RWPE2 (cell line): ENCODE measurements at places on chromosomes 12 and 14.

GRCh38 chr14:90695997-90696660 is 120.1 kb downstream of the TTC7B start:
- no peaks in the 10 kb centered on the region for H3K36me3 ChIP-seq
- no peak overlapping the region for H3K27ac ChIP-seq
- no peaks in the 10 kb centered on the region for H3K27me3 ChIP-seq
- DNase-seq = no peak
- H3K4me1 ChIP-seq = no peaks in the 10 kb centered on the region

- H3K4me3 ChIP-seq = no peak overlapping the region
- no peaks in the 10 kb centered on the region for H3K4me1 ChIP-seq
- DNase-seq = no peak
- no peaks in the 10 kb centered on the region for H3K36me3 ChIP-seq
Measured at GRCh38 chr14:70096866-70097265, 91.9 kb downstream of the SLC8A3 start.

DNA sequence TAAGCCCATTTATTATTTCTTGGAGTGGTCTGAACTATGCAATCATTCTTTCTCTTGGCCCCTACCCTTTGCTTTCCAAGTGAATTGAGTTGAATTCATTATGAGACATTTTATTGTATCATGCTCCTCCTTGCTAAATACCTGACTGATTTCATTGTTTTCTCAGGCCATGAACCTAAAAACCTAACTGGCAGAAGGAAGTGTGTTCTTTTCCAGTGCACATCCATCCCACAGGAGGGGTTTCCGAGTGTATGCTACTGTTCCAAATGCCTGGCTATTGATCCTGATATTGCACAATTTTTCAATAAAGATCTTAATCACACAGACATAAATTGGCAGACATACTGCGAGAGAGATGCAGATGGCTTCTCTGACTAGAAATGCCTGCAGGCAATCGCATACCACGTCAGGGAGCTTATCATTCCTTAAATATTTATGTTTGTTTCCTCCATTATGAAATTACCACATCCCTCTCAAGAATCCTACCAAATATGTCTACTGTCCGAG is 162.2 kb upstream of the EGLN3 start:
- H3K4me3 ChIP-seq = no peak overlapping the region
- H3K27ac ChIP-seq = peak overlapping the region; percentile 83
- no peaks in the 10 kb centered on the region for H3K27me3 ChIP-seq
- H3K36me3 ChIP-seq = no peaks in the 10 kb centered on the region
- peaks cover 21% of the 10 kb centered on the region for H3K4me1 ChIP-seq

- DNase-seq = peak; percentile 94
- H3K4me1 ChIP-seq = peaks cover 13% of the 10 kb centered on the region
- H3K36me3 ChIP-seq = peaks cover 52% of the 10 kb centered on the region
Measured at GRCh38 chr12:123519141-123520001, 14.1 kb downstream of the RILPL1 start.

DNA sequence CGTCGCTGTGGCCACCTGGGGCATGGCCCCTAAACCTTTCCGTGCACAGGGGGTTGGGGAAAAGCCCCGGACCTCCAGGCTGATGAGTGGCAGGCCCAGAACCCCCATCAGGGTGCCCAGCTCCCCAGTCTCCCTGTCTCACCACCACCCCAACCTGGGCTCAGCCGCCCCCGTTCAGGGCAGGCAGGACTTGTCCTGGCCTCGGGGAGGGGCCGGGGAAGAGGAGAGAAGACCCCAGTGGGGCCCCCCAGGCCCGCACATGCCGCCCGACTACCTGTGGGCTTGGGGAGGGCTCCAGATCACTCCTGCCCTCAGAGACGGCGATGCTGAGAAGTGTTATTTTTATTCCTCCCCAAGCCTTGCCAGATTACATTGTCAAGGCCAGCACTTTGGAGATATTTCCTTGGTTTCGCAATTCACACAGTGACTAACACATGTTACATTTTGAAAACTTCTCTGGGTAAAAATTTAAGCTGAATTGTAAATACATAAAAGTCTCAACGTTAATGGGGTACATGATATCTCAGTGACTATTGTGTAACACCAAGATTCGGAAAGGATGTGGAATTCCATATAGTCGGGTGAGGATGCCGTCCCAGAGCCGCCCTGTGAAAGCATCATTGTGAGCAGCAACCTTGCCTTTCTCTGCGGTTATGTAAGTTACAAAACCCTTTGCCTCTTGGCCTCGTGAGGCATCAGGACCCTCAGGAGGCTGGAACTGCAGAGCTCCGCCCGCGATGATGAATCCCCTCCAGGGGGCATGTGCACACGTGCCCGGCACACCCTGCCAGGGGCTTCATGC is 85.6 kb upstream of the DIO3 start:
- H3K4me1 ChIP-seq = peaks cover 42% of the 10 kb centered on the region
- no peaks in the 10 kb centered on the region for H3K27me3 ChIP-seq
- peak; percentile 83 for DNase-seq
- peak overlapping the region; percentile 23 for H3K4me3 ChIP-seq

DNA sequence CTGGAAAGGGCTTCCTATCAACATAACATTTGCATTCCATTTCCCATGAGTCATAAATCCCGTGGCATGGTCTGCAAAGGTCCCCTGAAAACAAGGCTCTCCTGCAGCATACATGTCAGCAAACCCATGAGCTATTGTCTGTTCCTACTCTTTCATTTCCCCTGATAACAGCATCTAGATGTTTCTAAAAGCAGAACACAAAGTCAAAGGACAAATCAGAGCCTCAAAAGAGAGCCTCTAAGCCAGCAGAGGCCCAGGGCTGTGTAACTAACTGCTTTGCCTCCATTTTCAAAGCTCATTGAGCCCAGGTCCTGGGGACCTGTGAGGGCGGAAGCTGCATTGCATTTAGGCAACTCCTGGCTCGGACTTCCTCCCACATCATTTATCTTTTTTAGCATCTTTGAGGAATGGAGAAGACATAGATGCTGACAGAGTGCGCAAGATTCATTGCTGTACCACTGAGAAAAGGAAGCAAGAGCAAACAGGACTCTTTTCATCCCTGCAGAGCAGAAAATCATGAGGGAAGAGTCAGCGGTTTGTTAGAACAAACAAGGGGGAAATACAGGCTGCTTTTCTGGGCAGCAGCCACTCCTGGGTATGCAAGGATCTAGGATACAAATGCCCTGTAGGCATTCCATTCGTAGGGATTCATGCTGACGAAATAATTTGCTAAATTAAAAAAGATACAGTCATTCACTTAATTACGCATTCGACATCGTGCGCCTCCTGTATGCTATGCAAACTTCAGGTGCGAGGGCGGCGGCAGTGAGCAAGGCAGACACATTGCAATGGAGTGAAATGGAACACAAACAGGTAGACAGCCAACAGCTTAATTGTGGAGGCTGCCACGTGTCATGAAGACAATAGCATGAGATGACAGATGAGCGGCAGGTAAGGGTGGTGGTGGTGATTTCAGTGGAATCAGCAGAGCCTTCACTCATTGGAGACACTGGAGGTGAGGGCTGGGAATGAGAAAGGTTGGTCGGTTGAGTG is 131.0 kb downstream of the TMEM132D start:
- H3K36me3 ChIP-seq = no peaks in the 10 kb centered on the region
- DNase-seq = no peak
- no peak overlapping the region for H3K4me3 ChIP-seq
- H3K27ac ChIP-seq = no peak overlapping the region
- no peaks in the 10 kb centered on the region for H3K27me3 ChIP-seq

- no peaks in the 10 kb centered on the region for H3K27me3 ChIP-seq
- DNase-seq = no peak
- no peak overlapping the region for H3K4me3 ChIP-seq
- H3K27ac ChIP-seq = no peak overlapping the region
- H3K36me3 ChIP-seq = peaks cover 62% of the 10 kb centered on the region
Measured at GRCh38 chr12:107734139-107734538, 26.8 kb downstream of the PRDM4 start.

DNA sequence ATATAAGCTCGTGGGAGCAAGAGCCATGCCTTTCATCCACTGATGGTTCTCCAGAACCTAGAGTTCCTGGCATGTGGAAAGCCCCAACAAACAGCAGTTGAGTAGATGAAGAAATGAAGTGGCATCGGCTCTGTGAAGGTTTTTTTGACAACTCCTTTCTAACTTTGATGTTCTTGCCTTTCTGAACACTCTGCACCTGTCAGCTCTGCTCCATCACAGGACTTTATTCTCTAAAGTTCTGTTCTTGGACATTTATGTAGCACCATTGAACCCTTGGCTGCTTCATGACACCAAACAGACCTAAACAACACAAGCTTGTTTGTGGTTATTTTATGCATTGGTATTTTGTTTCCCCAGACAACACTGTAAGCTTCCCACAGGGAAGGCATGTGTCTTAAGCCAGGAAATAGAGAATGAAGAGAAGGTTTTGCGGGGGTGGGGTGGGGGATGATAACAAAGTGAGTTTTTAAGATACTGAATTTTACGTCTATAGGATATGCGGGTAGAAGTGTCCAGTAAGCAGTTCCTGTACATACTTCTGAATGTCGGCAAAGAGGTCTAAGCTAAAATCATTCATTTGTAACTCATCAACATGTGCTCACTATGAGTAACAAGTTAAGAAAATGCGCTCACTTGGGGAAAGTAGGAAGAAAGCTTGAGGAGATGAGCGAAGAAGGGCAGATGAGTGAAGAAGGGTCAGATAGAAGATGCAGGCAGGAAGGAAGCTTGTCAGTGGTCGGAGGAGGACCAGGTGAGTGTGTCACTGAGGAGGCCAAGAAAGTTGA is 146.0 kb upstream of the PLEKHG7 start:
- no peaks in the 10 kb centered on the region for H3K27me3 ChIP-seq
- no peak overlapping the region for H3K4me3 ChIP-seq
- DNase-seq = no peak
- peaks cover 20% of the 10 kb centered on the region for H3K4me1 ChIP-seq
- no peaks in the 10 kb centered on the region for H3K36me3 ChIP-seq

DNA sequence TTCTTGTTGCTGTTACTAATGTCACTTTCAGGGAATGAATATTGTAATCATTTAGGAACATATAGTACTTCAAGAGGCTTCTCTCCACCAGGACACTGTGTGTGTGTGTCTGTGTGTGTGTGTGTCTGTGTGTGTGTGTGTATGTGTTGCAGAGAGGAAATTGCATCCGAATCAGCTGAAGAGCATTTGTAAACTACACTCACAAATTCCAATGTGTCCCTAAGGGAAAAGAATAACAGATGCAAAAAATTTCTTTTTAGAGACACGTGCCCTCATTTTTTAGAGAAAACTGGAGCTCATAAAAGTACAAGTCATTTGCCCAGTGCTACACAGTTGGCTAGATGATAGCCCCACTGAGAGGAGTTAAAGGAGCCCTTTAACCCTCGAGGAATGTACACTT is 168.8 kb downstream of the ANO4 start:
- H3K27me3 ChIP-seq = no peaks in the 10 kb centered on the region
- no peaks in the 10 kb centered on the region for H3K4me1 ChIP-seq
- no peak overlapping the region for H3K4me3 ChIP-seq
- no peaks in the 10 kb centered on the region for H3K36me3 ChIP-seq
- no peak overlapping the region for H3K27ac ChIP-seq
- no peak for DNase-seq

DNA sequence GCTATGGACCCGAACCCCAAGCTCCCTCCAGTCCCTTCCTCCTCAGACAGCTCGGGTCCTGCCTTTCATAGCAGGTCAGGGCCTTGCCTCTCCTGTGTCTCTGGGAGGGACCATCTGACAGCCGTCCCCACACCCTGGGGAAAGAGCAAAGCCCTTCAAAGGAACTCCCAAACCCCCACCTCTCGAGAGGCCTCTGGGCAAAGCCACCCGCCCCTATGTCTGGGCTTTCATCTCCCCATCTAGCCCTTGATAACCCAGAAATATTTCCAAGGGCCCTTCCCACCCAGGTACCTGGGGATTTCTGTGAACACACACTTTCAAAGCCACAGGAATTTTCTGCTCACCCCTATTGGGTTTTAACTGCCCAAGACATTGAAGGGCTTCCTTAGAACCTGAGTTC is 32.1 kb downstream of the SNRNP35 start:
- no peak for DNase-seq
- peaks cover 2% of the 10 kb centered on the region; the same call in 1 of the 2 replicates for H3K36me3 ChIP-seq
- H3K4me3 ChIP-seq = no peak overlapping the region
- H3K27me3 ChIP-seq = no peaks in the 10 kb centered on the region
- H3K4me1 ChIP-seq = no peaks in the 10 kb centered on the region

DNA sequence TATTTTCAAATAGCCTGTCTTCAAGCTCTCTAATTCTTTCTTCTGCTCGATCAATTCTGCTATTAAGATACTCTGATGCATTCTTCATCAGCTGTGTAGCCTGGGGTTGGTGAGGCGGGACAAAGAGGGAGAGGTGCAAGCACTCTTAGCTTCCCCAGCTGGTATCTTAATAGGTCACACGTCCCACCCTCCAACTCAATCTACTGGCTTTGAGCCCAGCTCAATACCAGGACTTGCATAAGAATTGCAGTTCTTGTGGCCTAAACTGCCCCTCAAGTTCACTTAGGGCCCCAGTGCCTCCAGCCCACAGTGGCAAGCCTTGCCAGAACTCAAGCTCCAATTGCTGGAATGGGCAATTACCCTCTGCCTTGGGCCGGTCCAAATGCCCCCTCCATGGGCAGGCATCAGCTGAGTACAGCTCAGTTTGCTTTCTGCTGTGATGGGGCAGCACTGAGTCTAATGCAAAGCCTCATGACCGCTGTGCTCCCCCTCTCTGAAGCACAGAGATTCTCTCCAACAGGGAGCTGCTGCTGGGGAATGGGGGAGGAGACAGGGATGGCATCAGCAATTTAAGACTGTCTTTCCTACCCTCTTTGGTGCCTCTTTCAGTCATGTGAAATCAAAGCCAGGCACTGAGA is 5.6 kb upstream of the SPATA7 start:
- H3K27ac ChIP-seq = no peak overlapping the region
- DNase-seq = no peak
- no peaks in the 10 kb centered on the region for H3K4me1 ChIP-seq

- H3K36me3 ChIP-seq = no peaks in the 10 kb centered on the region
- H3K4me3 ChIP-seq = no peak overlapping the region
- no peak for DNase-seq
- no peaks in the 10 kb centered on the region for H3K27me3 ChIP-seq
- H3K27ac ChIP-seq = no peak overlapping the region
- H3K4me1 ChIP-seq = no peaks in the 10 kb centered on the region
Measured at GRCh38 chr12:107152315-107152714, 59.0 kb upstream of the CRY1 start.

GRCh38 chr12:53424626-53425514 is 1.2 kb downstream of the AMHR2 start:
- no peak for DNase-seq
- H3K4me3 ChIP-seq = no peak overlapping the region
- H3K27ac ChIP-seq = no peak overlapping the region
- no peaks in the 10 kb centered on the region for H3K27me3 ChIP-seq

GRCh38 chr14:51554953-51555352 is 96.8 kb upstream of the FRMD6 start:
- H3K4me3 ChIP-seq = no peak overlapping the region
- peaks cover 7% of the 10 kb centered on the region for H3K36me3 ChIP-seq
- DNase-seq = no peak
- peaks cover 38% of the 10 kb centered on the region for H3K4me1 ChIP-seq

- no peaks in the 10 kb centered on the region for H3K36me3 ChIP-seq
- no peak for DNase-seq
- H3K27me3 ChIP-seq = peaks cover 15% of the 10 kb centered on the region
- no peaks in the 10 kb centered on the region for H3K4me1 ChIP-seq
Measured at GRCh38 chr12:123931686-123932321, 40.8 kb downstream of the CCDC92 start.

- no peaks in the 10 kb centered on the region for H3K36me3 ChIP-seq
- H3K27me3 ChIP-seq = no peaks in the 10 kb centered on the region
- peaks cover 1% of the 10 kb centered on the region for H3K4me1 ChIP-seq
Measured at GRCh38 chr12:76882367-76882766, 3.5 kb upstream of the CSRP2 start.
